SK-N-SH (cell line): ENCODE measurements at places on chromosomes 1 and 21.

GRCh38 chr1:158354255-158354654 lies 561 bp downstream of the CD1E start:
- H3K27me3 ChIP-seq: 0 out of 2 replicates have a peak, but pooled peaks cover 1% of the 10 kb centered on the region
- no peak overlapping the region for H3K4me3 ChIP-seq
- no peaks in the 10 kb centered on the region for H3K36me3 ChIP-seq
- H3K4me1 ChIP-seq: no peaks in the 10 kb centered on the region
- DNase-seq: no peak

GRCh38 chr1:168531615-168532345 lies 12.0 kb downstream of the XCL2 start:
- no peaks in the 10 kb centered on the region for H3K27me3 ChIP-seq
- H3K4me3 ChIP-seq: no peak overlapping the region
- no peak overlapping the region for H3K27ac ChIP-seq
- no peaks in the 10 kb centered on the region for H3K4me1 ChIP-seq
- peak; percentile 6 for DNase-seq
- H3K36me3 ChIP-seq: no peaks in the 10 kb centered on the region

- peak overlapping the region; percentile 89 for H3K27ac ChIP-seq
- peaks cover 35% of the 10 kb centered on the region for H3K4me1 ChIP-seq
- H3K4me3 ChIP-seq: no peak overlapping the region
- H3K36me3 ChIP-seq: no peaks in the 10 kb centered on the region
- DNase-seq: peak; percentile 41
These were observed 54.1 kb downstream of the TOMM20 start for GRCh38 chr1:235074523-235075047.

DNA sequence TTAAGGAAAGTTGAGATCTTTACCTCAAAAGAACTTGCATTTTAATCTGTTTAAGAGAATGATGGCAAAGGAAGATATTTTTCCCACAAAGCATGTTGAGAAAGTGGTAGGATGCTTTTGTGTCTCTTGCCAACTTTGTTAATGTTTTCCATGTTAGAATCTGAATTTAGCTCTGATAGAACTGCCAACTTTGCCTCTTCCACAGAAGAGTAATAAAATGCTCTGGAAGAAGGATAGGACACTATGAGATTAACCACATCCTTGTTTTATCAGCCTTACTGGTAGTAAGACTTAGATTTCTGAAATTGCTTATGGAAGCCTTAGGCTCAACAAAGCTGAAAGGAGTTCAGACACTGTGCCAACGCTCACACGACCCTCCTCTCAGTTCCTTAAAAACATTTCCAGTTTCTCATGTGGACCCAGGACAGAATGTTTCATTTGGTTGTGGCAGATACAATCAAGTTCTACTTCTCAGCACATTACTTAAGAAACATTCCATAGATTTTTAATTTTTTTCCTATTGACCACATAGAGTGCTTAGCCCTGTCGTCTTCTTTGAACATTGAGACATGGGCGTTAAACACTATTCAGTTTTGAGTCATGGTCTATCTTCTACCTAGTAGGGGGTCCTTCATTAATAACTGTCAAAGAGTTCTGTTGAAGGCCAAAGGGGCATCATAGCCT lies 59.0 kb downstream of the MTR start:
- DNase-seq: no peak
- no peak overlapping the region for H3K4me3 ChIP-seq
- peaks cover 72% of the 10 kb centered on the region for H3K36me3 ChIP-seq
- H3K27ac ChIP-seq: no peak overlapping the region
- no peaks in the 10 kb centered on the region for H3K4me1 ChIP-seq
- no peaks in the 10 kb centered on the region for H3K27me3 ChIP-seq

- H3K27me3 ChIP-seq: no peaks in the 10 kb centered on the region
- no peaks in the 10 kb centered on the region for H3K36me3 ChIP-seq
- H3K4me1 ChIP-seq: peaks cover 6% of the 10 kb centered on the region; the same call in 1 of the 2 replicates
- no peak for DNase-seq
- no peak overlapping the region for H3K4me3 ChIP-seq
These were observed 63.1 kb downstream of the ATP5PO start for GRCh38 chr21:33852485-33852884.
